Stimulated activated CD4-positive, alpha-beta T cell treated with anti-CD3 and anti-CD28 coated beads, TNF-alpha, amount 100 ng/mL, for 4 hours (primary cell): ENCODE measurements at places on chromosomes 1 and 21.

DNA sequence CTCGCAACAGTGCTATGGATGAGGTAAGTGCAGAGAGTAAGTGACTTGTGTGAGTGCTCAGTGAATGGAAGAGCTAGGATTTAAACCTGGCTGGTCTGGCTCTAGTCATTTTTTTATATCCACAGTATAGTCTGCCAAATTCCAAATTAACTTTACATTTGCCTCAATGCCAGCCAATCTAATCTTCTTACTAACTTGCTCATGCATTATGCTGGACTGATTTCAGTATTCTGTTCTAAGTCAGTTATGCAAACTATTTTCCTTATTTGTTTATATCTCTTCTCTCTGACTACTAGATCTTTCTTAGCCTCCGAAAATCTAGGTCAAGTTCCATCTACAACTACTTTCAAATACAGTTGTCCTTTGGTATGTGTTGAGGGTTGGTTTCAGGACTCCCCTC lies 133.3 kb downstream of the XPR1 start:
- DNase-seq: no peak

- DNase-seq: no peak
Measured at GRCh38 chr1:230494026-230494425, 67.9 kb upstream of the PGBD5 start.

DNA sequence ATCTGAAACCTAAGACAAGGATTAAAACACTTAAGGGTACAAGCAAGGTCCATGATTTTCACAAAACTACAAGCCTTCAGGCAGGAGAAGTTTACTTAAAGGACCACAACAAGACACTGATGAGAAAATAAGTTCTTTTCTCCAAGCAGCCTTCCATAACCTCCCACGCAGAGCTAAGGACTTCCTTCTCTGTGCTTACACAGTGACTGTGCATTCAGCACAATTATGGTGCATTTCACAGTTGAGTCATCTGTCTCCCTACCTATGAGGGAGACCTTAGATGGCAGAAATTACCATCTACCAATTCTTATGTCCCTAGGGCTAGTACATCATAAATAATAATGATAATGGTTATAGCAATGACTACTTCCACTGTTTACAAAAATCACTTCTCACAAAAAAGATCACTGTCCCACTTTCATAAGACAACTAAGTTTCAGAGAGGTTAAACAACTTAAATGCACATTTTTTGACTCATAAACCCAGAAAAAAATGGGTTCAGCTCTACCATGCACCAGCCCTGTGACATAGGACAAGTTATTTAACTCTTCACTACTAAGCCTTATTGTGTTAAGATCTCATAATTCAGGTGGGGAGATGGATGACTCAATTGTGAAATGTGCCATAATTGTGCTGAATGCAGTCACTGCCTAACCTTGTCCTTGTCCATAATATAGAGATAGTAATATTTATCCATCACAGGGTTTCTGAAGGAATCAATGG lies 45.3 kb downstream of the TARBP1 start:
- DNase-seq: no peak

GRCh38 chr1:46062651-46063319 lies 69.6 kb downstream of the PIK3R3 start:
- DNase-seq: peak; percentile 13

- DNase-seq: no peak
Measured at GRCh38 chr1:154626456-154627256, 18.7 kb upstream of the ADAR start.

DNA sequence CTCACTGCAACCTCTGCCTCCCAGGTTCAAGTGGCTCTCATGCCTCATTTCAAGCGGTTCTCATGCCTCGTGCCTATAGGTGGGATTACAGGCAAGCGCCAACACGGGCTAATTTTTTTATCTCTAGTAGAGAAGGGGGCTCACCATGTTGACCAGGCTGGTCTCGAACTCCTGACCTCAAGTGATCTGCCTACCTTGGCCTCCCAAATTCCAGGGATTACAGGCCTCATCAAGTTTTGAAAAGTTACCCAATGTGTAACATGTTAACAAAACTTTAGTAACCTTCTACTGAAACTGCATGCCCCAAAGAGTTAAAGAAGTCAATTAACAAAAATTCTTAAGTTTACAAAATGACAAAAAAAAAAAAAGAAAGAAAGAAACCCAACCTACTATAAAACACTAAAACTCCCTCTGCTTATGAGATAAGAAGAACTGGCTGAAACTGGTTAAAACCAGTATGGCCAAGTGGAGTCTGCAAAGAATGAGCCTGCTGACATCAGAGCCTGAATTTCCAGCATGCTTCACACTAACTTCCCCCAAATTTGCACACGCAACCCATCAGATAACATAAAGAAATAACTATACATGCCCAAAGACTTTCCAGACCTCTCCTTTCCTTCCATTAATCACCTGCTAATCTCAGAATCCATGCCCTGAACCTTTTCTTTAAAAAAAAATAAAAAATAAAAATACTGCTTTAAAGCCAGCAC lies 25.5 kb upstream of the PSMG1 start:
- no peak for DNase-seq

DNA sequence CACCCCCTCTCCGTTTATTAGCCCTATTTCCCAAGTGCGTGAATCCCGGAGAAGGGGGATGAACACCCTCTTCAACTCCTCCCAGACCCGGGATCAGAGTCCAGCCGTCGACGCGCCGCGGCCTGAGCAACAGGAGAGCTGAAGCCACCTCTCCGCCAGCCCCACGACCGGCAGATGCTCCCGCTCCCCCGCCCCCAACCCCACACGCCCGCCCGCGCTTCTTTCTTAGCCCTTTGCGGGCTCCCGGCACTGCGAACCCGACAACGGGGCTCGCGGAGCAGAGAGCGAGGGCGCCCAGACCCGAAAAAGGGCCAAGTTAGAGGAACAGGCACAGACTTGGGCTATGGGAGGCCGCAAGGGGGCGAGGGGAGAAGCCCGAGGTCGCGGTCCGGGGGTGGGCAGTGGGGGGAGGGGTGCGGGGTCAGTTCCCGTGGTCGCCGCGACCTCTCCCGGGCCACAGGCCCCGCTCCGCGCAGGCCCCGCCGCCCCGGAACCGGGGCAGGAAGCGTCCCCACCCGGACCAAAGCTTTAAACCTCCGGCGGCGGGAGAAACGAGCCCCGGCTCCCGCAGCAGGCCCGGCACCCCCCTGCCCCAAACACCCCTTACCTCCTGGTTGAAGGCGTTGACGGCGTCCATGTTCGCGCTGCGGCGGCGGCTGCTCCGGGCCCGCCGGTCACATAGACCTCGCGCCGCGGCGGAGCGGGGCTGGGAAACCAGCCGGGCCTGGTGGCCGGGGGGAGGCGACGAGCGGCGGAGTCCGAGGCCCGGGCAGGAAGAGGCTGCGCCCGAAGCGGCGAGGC lies 662 bp downstream of the SCAF4 start:
- peak; percentile 26 for DNase-seq

GRCh38 chr1:240720976-240721375 lies 109.0 kb upstream of the GREM2 start:
- no peak for DNase-seq

DNA sequence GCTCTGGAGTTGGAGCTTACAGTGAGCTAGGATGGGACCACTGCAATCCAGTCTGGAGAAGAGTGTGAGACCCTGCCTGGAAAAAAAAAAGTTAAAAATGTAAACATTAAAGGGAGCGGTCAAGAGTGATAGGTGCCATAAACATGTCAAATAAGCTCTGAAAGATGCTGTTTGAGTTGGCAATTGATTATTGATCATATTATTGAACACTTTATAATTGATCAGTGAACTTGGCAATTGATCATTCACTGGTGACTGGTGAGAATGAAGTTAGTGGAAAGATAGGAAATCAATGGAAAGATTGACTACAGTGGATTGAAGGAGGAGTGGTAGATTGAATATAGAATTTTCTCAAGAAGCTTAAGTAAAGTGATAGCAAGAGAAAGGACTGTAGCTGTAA lies 64.3 kb upstream of the MPC2 start:
- DNase-seq: no peak

GRCh38 chr1:45545019-45545493 lies 5.6 kb upstream of the AKR1A1 start:
- DNase-seq: no peak

GRCh38 chr1:48016515-48016914 lies 19.3 kb upstream of the TRABD2B start:
- DNase-seq: no peak

DNA sequence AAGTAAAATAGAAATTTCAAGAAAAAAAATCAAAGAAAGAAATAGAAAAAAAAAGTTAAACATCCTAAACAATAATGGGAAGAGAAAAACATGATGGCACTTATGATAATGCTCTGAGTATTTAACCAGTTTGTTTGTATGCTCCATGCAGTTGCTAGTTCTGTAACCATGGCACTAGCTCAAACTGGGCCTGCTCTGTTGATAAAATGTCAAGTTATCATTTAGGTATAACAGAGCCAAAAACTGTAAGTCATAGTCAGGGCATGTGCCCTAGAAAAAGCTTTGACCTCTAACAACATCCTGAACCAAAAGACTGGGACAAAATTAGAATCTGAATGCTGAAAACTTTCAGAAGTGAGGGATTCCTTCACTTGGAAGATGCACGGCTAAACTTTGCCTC lies 148.9 kb downstream of the KCNT2 start:
- DNase-seq: no peak

DNA sequence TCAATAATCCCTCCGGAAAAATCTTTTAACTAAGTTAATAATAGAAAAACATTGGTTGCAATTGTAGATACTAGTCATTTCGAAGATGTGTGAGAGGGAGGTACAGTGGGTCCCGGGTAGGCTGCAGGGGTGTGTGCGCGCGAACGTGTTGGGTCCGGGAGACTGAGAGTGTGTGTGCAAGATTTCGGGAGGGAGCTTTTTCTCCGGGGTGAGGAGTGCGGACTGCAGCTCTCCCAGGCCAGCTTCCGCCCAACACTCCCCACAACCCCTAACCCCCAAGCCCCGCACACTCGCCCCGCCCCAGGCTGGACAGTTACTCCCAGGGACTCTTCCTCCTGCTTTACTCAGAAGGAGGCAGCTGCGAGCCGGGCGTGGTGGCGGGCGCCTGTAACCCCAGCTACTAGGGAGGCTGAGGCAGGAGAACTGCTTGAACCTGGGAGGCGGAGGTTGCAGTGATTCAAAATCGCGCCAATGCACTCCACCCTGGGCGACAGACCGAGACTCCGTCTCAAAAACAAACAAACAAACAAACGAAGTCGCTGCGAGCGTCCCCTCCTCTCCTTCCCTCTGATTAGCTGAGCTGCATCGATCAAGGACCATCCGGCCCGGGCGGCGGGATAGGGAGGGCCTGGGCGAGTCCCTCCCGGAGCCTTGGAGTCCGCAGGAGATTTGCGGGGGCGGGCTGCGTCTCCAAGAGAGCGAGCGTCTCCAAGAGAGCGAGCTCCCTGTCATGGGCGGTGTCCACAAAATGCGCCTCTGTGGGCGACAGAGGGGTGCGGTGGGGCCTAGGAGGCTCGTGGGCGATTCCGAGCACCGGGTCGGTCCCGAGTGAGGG lies 28.3 kb upstream of the PPM1J start:
- DNase-seq: no peak

DNA sequence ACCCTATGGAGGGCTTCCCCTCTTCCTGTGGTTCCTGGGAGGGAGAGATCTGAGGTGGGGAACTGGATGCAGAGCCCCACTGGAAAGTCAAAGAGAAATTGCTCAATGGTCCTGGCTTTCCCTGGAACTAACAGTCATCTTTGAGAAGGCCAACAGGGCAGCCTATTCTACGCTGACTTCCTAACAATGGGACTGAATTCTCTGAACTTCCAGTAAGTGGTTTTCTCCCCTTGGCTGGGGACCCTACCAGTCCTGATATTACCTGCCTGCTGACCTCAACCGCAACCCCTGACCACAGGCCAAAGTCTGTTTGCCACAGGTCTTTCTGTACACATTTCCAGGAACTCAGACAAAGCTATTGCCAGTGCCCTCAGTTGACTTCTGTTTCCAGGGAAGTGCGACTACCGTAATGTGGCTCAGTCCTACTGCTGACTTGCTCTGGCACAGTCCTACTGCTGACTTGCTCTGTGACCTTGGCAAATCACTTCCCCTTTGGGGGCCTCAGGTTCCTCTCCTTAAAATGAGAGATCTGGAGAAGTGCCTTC lies 55.3 kb downstream of the C8B start:
- DNase-seq: no peak

GRCh38 chr1:156660752-156661112 lies 16.5 kb downstream of the NES start:
- no peak for DNase-seq

DNA sequence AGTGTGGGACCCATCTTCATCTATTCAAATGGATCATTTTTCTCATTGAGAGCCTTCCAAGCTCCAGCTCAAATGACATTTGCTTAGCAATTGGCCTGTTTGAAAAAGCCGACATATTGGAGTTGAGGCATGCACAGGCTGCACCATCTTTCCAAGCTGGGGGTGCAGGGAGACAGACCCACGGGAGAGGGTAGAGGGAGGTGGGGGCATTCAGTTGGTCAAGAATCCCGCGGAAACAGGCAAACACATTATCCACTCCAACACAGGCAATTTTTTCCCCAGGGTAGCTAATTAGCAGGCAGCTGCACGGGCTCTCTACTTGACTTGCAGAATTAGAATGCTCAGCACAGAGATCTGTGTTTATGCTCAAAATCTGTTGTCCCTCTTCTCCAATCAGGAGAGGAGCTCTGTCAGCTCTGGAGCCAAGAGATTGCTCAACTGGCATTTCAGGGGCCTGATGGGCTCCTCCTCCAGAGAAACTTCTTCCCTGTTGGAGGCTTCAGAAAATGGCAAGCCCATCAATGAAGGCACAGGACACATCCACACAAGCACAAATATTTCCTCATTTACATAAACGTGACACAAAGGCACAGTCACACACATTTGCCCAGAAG lies 267.8 kb downstream of the FOXD2 start:
- no peak for DNase-seq

DNA sequence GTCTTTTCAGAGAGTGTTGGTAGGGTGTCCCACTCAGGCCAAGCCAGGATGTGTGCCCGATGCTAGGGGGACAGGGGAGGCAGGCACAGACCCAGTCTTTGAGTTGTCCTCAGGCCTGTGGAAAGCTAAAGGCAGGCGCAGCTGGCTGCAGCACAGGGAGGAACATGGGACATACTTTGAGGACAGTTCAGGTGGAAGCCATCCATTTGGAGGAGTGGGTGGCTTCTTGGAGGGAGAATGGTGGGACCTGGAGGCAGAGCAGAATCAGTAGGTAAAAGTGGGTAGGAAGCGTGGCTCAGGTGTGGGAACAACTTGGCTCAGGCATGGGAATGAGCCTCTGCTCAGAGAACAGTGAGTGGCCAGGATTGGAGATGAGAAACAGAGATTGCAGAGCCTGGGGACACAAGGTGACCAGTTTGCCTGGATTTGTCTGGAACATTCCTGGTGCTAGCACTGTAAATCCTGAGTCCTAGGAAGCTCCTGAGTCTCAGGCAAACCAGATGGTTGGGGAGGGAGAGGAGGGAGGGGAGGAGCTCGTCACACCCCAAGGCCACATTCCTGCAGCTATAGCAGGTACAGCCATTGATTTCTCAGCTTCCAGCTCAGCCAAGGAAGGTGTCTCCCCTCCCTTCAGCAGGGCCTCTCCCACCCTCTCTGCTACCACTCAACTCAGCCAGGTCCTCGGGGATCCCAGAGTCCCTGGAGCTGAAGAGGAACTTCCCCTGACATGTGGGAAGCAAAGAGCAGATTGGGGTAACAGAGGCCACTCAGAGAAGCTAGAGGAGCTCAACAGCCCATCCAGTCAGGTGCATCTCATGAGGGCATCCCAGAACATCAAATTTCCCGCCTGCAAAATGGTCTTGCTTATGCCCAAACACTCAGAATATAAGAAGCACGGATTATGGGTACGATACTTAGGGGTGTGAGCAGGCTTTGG lies 65.2 kb upstream of the TINAGL1 start:
- no peak for DNase-seq

- DNase-seq: no peak
Measured at GRCh38 chr1:204219971-204220616, 6.3 kb upstream of the GOLT1A start.
